ENCODE measurements at places on chromosomes 7 and 10.

- DNase-seq = no peak
Measured at GRCh38 chr7:7653593-7654187, 13.1 kb downstream of the UMAD1 start.

DNA sequence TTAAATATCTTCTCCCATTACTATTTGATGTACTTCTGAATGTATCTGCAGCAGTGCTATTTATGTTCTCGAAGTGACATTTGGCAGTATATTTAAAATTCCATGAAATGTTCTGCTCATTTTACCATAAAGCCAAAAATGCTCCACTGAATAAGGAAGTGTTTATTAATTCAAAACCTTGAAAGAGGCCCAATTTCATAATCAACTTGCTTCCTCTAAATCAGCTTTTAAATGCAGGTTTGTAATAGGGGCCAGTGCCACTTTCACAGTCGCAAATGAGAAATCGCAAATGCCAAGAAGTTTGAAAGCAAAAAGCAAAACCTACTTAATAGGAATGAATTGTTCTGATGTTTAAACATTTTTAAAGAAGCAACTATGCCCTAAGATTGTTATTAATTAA lies 11.4 kb downstream of the NHLRC2 start:
- DNase-seq = no peak

DNA sequence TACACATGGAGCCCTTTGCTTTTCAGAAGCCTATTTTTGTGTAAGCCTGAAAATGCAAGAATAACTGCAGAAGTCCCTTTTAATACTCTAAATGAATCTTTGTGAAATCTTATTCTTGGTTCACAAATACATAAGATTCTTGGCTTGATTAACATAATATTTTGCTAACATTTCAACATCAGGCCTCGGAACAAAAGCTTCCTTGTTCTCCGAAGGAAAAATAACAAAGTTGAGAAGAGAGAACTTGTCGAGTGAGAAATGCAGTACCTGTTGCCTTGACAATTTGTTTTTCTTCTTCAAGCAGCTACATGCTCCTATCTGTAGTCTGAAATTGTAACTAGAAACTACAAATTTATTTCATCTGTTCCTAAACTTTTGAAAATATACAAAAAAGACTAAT lies 8.5 kb downstream of the NT5C2 start:
- no peak for DNase-seq

DNA sequence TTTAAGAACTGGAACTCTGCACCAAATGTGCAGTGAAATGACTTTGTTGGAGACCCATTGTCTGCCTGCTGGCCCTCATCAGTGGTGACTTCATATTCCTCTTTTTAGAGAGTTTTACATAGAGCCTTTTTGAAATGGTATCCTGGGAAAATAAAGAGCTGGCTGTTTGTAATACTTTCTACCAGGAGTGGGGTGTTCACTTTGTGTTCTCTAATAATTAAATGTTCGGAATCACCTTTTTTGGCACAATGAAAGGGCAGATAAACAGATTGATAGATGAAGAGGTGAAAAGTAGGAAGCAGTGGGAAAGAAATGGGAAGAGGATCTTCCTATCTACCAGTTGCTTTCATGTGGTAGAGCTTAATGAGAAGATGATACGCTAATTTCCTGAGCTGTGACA lies 55.5 kb downstream of the PRPF18 start:
- DNase-seq = no peak
